ENCODE measurements at places on chromosomes 5 and 9.

DNA sequence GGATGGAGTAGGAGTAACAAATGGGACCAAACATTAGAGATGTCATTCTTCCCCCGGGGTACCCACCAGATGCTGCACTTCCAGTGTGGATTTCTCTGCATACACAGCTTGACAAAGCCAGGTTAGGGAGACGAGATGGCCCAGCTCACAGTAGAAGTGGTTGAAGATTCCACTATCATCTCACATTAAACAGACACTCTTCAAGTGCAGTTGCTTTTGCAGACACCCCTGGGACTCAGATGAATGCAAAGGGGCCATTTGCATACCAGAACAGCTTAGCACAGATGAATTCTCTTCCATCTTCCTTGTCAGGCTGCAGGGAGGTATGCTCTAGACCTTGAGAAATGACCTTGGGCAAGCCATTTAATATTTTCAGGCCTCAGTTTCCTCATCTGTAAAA lies 12.6 kb upstream of the C5orf58 start:
- no peak for DNase-seq

DNA sequence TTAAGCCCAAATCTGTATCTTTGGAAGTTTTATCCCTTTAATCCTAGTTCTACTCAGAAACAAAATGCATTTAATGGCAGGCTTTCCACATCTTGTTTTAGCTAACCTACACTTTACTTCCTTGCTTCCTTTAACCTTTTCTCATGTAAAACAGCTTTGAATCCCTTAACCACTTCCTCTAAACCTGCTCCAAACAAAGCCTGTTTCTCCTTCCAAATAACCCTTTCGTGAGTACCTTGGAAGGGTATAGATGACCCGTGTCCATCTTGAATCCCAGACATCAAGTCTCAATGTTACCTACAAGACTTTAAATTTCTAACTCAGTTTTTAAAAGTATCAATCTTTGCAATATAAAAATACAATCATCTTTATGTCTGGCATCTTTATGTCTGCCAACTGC lies 78.4 kb downstream of the DROSHA start:
- DNase-seq = no peak

DNA sequence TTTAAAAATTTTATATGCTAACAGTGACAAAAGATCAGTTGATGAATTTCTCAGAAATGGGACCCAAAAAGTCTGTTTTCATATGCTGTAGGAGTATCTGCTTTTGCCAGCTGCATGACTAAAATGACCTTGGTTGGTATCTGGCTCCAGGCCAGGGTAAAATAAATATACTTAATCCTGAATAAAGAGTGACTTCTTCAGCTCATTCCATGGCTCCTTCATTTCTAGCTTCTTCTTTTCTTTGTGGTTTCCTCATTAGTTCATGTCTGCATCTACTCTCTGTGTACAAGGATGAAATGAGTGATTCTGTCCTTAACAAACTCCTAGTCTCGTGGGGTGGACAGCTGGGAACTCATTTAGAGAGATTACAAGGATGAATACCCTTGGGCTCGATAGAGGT lies 36.0 kb downstream of the RCL1 start:
- DNase-seq = no peak

GRCh38 chr5:72280581-72281069 lies 39.4 kb downstream of the MRPS27 start:
- no peak for DNase-seq

GRCh38 chr5:157729858-157730257 lies 1.4 kb upstream of the THG1L start:
- DNase-seq = no peak

GRCh38 chr9:33230756-33231622 lies 9.0 kb upstream of the SPINK4 start:
- DNase-seq = no peak

DNA sequence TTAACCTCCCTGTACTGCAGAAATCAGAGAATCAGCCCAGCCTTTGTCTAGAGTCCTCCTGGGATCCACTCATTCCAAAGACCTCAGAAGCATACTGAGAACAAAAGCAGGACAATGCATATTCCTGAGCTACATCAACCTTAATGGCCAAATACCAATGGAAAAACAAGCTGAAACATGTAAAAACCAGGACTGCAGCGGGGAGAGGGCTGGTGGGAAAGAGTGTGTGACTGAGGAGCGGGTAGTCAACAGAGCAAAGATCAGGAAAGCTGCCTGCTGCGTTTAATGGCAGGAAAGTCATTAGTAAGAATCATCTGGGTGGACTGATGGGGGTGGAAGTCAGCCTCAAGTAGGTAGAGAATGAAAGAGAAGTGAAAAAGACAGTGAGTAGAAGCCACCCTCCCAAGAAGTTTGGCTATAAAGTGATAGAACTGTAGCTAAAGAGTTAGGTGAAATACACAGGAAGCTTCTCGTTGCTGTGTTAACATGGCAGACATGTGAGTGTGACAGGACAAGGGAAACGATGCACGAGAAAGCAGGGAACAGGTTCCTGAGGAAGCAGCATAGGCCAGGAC lies 88.1 kb downstream of the OTULIN start:
- no peak for DNase-seq

- DNase-seq = no peak
These were observed 41.3 kb upstream of the PAM start for GRCh38 chr5:102713682-102714231.

DNA sequence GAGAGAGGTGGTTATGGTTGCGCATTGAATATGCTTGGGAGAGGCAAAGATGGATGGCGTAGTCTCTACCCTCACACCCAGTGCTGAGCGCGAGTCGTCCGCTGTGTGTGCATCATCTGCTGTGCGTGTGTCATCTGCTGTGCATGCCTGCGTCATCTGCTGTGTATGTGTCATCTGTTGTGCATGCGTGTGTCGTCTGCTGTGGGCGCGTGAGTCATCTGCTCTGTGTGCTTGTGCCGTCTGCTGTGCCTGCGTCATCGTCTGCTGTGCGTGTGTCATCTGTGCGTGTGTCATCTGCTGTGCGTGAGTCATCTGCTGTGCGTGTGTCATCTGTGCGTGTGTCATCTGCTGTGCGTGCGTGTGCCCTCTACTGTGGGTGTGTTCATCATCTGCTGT lies 68.0 kb upstream of the IRX4 start:
- DNase-seq = no peak

DNA sequence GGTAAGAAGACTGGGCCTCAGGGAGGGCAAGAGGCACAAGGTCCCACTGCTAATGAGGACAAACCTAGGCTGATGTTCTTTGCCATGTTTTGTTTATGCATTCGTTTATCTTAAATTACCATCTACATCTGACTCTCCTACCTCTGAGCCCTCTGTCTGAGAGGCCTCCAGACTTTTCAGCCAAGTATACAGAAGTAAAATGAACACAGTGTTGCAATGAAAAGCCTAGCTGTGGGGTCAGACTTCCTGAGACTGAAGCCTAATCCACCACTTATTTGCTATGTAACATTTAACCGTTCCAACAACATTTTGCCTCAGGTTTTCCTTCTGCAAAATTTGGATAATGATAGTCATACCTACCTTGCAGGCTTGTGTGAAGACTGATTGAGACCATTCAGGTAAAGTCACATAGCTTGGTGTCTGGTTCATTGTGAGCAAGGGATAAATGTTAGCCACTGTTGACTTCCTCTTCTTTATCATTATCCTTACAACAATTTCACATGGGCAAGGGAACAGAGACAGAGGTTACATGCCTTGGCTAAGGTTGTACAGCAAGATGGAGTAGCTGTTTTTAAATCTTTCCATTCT lies 374.9 kb upstream of the CLINT1 start:
- no peak for DNase-seq

DNA sequence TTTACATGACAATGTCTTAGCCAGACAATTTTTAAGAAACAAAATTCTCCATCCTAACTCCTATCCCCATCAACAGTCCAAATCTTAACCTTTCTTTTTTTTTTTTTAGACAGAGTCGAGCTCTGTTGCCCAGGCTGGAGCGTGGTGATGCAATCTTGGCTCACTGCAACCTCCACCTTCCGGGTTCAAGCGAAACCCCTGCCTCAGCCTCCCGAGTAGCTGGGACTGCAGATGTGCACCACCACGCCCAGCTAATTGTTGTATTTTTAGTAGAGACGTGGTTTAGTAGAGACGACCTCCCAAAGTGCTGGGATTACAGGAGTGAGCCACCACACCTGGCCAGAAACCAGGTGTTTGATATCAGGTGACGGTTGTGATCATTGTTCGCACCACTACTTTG lies 10.2 kb downstream of the ABL1 start:
- DNase-seq = no peak

GRCh38 chr9:129174724-129175514 lies 3.1 kb downstream of the IER5L start:
- no peak for DNase-seq

Data from activated gamma-delta T cell treated with anti-CD3 and anti-CD28 coated beads, Interleukin-2, amount 50 U/mL, for 16 hours (primary cell).